Motor neuron (in vitro differentiated cells): ENCODE measurements at places on chromosomes 4 and X. TPM values are rescaled to one million over a fixed set of nuclear protein-coding genes. Genes with fewer than 3 reads are reported as not detected.

The PF4V1 gene
- not detected in 2 replicates for total RNA-seq

The PABPC5 gene
- 8.0 and 9.0 TPM in 2 replicates for total RNA-seq

The HSD17B13 gene
- 0.21 TPM in 1 of 2 replicates, not detected in the other for total RNA-seq

The NUP62CL gene
- total RNA-seq = not detected in 2 replicates

The ZNF280C gene
- total RNA-seq = 10.2 and 11.7 TPM in 2 replicates

The FAM236B gene
- not detected in 2 replicates for total RNA-seq
